ENCODE measurements at places on chromosomes 6 and 20. TPM values are rescaled to one million over a fixed set of nuclear protein-coding genes. Genes with fewer than 3 reads are reported as not detected.

Gene SPDEF
- total RNA-seq, result 0.47 TPM

Gene PSORS1C2
- not detected for total RNA-seq

Gene HLA-DOA
- total RNA-seq, result 1.7 TPM

Gene PRDM13
- total RNA-seq, result 1.0 TPM

Gene MBOAT1
- total RNA-seq, result 4.1 TPM

Gene DDO
- total RNA-seq, result 0.19 TPM

DNA sequence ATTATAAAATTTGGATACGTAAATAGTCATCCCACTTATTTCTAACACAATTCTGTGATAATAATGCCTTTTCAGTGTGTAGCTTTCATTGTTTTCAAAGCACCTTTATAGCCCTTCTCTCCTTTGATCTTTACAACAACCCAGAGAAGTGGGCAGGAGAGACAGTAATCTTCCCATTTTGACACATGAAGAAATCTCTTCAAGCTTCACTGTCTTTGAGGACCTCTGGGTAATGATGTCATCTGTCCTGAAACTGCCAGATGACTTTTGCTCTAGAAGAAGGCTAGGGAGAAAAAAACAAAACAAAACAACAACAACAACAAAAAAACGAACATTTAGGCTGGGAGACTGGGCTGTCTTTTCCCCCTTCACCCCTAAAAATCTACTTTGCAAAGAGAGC is 203.0 kb downstream of the KCNQ5 start:
- DNase-seq, result no peak

GRCh38 chr6:62202078-62202477 is 83.9 kb downstream of the KHDRBS2 start:
- no peak for DNase-seq

DNA sequence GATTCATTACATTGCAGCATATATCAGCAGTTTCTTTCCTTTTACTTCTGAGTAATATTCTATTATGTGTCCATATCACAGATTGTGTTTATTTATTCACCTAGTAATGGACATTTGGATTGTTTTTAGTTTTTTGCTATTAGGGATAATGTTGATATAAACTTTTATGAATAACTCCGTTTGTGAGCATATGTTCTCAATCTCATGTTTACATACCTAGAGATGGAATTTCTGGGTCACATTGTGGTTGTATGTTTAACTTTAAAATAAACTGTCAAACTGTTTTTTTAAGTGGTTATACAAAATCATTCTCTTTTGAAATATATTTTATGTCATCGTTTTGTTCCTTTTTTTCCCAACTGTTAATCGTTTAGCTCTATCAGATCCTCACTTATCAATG is 311.6 kb downstream of the MMUT start:
- DNase-seq, result no peak

DNA sequence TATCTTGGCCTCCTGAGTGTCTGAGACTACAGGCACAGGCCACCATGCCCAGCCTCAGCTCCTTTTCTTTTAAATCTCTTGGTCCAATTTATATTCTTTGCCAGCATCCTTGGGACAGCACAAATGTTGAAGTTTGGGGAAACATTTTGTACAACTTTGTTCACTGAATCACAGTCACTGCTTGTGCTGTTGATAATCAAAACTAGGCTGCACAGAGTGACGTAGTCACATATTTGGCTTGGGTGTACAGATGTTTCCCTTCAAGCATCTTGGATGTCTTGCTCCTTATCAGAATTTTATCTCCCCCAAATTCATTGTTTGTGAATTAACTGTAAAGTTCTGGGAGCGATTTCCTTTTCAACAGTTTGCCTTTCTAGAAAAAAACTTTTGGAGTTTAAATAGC is 17.9 kb downstream of the CARMIL1 start:
- DNase-seq, result no peak

DNA sequence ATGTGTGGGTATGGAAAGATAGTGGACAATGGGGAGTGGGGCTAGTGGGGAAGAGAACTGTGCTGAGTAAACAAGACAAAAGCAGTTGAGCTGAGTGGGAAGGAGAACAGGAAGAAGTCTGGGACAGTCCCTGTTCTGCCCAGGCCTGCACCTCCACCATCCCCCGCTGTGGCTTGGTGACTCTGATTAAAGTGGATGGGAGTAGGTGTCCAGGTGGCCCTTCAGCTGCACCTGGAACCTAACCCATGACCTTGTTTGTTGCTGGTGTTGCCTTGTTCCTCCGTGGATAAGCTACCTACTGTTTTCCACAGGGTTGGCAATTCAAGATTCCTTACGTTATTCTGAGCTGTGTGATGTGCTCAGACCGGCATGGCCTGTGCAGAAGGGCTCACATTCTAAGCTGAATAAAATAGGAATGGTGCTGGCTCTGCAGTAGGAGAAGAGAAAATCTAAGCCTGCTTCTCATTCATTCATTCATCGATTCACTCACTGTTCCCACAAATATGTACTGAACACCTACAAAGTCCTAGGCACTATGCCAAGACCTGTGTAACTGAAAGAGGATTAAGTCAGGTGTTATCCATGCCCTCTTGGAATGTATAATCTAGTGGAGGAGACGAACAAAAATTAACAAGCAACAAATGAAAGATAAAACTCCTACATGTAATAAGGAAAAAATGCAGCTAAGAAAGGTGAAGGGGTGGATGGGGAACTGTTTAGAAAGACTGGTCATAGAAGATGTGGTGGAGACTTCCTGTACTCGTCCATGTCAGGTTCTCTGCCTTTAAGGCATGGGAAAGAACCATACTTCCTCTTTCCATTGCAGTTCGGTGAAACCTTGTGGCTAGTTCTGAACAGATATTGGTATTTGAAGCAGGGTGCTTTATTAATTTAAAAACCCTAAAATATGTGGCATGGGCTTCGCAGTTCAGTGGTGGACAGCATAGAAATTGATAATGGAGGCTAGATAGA is 10.1 kb upstream of the CALHM6 start:
- DNase-seq, result no peak

DNA sequence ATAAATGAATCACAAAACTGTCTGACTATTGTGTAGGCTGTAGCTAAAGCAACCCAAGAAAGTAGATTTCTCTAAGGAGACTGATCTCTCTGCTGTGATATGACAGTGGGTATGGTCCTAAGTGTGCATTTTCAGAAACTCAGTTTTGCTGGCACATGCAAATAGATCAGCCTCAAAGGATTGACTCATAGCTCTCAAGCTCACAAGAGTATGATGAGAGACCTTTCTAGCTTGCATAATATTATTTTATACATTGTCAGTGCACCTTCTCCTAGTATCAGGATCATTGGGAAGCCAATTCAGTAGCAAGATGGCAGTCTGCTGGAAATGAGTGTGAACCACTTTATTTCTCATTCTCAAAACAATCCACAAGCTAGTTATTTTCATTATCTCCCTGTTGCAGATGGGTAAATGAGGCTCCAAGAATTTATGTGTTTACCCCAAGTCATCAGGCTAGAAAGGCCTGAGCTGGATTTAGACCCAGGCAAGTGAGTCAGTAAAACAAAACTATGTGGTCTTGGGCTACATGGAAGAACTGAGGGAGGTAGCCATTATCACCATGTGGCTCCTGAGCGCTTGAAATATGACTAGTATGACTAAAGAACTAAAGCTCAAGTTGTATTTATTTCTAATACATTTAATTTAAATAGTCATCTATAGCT is 27.9 kb upstream of the PLCB4 start:
- no peak for DNase-seq

GRCh38 chr20:19120011-19120410 is 92.4 kb upstream of the SLC24A3 start:
- no peak for DNase-seq

GRCh38 chr6:158813032-158813431 is 6.1 kb downstream of the EZR start:
- DNase-seq, result no peak

DNA sequence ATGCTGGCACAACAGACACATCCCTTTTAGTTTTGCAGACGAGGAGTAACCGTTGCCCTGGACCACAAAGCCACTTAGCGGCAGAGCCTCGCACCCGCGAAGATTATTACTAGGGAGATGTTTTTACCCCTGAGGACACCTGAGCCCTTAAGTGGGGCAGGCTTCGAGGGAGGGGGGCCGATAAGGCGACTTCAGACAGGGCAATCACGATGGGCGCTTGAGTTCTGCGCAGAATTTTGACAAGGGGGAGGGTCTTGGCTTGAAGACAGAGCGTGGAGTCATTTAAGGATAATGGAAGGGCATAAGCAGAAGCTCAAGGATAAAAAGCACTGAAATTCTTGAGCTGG is 650 bp upstream of the TTK start:
- DNase-seq, result peak; percentile 38

GRCh38 chr6:54206510-54206909 is 95.3 kb downstream of the MLIP start:
- DNase-seq, result no peak

DNA sequence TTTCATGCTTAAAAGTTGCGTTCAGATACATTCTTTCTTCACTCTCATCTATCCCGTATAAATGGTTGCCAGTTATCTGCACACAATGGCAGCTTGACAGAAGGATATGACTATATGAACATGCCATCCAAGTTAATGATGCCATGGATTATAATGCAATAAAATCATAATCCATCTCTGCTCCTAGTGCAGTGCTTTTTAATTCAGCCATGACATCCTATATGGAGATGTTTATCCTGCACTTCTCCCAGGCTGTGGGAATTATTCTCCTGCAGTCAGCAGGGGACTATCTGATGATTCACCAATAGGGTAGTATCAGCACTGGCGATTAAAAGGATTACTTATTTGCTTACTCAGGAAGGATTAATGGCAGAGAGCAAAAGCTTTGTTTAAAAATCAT is 273.8 kb downstream of the SAMD5 start:
- DNase-seq, result no peak

DNA sequence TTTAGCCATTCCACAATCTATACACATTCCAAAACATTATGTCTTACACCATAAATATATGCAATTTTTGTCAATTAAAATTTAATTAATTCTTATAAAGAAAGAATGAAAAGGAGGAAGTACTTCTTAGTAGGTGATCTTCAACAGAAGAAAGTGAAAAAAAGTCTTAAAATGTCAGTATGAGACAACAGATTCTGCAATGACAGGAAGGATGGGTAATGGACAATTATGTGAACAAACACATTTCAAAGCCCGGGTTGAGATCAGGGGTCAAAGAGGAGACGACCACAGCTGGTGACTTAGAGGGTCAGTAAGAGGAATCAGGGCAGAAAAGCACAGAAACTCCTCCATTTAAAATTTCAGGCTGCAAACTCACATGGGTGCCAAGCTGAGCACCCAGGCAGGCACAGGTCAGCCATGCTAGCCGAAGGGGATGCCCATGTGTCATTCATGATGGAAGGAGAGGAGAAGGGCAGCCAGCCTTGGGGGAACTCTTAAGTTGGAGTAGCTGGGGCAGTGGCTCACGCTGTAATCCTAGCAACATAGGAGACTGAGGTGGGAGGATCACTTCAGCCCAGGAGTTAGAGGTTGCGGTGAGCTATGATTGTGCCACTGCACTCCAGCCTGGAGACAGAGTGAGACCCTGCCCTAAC is 11.0 kb downstream of the VSX1 start:
- no peak for DNase-seq

- DNase-seq, result no peak
Observed at GRCh38 chr6:159443417-159443920, 249.6 kb downstream of the SOD2 start.

Data from testis (tissue), 5 donors.